H7 (cell line): ENCODE measurements at places on chromosomes 6 and 20.

DNA sequence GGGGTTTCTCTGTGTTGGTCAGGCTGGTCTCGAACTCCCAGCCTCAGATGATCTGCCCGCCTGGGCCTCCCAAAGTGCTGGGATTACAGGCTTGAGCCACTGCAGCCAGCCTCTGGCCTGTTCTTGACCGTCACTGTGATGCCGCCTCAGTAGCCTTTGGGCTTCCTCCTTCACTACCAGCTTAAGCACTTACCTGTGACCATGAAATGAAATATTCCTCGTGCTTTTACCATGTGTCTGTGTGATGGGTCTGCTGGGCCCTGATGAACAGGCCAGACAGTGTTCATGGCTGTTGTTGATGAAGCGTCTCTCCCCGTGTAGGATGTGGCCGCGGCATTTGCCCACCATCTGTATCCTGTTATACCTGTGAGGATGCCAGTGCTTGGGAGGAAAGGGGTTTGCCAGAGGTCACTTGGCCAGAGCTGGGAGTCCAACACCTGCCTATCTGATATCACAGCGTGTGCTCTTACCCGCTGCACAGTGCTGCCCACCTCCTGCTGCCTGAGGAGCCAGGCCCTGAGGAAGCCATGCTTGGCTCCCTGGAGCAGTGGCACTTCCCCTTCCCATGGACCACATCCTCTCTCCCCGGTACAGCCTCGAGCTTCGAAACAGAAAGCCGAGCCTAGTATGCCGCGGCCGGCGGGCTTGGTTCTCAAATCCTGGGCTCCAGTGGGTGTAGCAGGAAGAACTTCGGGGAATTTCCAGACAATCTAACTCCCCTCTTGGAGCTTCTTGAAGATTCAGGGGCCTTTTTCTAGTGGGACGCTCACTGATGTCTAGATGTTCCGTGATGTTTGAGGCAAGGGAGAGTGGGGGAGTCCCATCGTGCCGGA is 167.9 kb downstream of the ZDHHC14 start:
- no peak for DNase-seq

GRCh38 chr20:54200487-54201267 is 7.2 kb upstream of the PFDN4 start:
- DNase-seq = peak; percentile 10

DNA sequence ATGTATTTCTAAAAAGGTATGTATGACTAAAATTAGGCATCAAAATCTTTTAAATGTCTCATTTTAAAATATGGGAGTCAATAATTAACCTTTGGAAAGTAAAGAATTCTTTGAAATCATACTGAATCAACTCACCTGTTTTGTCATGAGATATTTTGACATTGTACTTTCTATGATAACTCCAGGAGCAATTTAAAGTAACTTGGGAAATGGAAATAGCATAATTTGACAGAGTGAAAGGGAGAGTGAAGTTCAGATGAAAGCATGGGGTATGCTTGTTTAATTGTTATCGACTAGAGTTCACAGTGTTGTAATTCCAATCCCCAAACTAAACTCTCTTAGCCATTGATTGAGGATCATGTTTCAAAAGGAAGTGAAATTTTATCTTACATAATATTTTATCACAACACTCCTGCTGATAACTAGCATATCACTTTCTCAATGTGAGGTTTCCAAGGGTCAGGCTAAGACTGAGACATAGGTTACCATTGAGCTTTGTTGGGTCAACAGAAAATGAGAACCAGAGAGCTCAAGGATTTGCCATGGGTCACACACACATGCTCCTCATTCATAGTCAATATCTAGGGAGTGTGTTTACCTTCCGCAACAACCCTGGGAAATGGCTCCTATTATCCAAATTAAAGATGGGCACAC is 2.3 kb downstream of the GSTA1 start:
- DNase-seq = no peak

DNA sequence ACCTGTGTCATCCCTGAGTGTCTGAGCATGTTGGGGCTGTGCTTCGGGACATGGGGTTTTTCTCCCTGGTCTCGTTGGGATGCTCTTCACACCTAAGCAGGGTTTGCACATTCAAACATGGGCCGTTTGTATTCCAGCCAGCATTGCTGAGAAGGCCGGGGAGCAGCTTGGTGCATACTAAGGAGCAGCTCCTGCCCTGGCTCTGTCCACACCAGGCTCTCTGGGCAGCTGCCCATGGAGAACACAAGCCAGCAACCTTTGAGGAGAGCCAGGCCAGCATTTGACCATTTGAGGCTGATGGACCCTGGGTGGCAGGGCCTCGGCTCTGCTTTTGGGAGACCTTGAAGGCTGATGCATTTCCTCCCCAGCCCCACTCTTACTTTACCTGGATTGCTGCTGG is 92.1 kb downstream of the PHACTR3 start:
- DNase-seq = no peak

DNA sequence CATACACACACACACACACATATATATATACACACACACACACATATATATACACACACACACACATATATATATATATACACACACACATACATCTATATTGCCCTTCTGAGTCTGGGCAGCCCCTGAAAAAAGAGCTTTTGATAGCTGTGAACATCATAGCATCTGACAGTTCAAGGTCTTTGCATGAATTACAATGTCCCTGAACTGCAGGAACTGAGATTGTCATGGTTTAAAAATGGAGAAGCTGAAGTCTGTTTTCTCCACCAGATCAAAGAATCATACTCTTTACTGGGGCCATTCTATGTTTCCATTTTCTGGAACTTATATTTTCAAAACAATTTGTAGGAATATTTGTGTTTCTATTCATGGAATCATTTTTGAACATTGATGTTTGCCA is 189.8 kb downstream of the ZDHHC14 start:
- DNase-seq = no peak

GRCh38 chr6:107491760-107492660 is 2.1 kb downstream of the SOBP start:
- DNase-seq = no peak

GRCh38 chr6:167240034-167240541 is 51.0 kb upstream of the UNC93A start:
- no peak for DNase-seq

GRCh38 chr20:6660441-6660840 is 107.0 kb upstream of the BMP2 start:
- DNase-seq = no peak

DNA sequence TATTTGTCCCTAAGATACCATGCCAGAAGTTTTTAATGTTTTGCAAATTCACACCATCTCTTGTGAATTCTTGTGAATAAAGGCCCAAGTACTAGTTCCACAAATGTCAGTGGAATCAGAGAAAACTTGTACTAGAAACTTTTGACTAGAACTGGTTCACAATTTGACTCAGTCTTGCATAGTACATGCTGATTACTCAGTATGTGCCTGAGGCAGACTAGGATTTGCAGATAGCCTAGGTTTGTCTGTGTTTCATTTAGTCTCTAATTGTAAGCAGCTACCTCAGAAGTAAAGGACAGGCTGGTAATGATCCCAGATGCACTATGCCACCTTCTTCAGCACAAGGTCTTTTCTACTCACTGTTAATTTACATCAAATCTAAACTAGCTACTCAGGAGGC is 34.2 kb upstream of the GSTA4 start:
- DNase-seq = no peak

- no peak for DNase-seq
These were observed 235.0 kb downstream of the GMPR start for GRCh38 chr6:16473184-16473907.

- DNase-seq = no peak
These were observed 534.0 kb downstream of the CBLN4 start for GRCh38 chr20:55471052-55472006.

GRCh38 chr6:35489066-35489465 is 7.8 kb downstream of the TEAD3 start:
- no peak for DNase-seq

- no peak for DNase-seq
These were observed 116.7 kb downstream of the UNC5CL start for GRCh38 chr6:40922281-40922680.

- DNase-seq = no peak
These were observed 100.6 kb upstream of the AFDN start for GRCh38 chr6:167726043-167726621.

DNA sequence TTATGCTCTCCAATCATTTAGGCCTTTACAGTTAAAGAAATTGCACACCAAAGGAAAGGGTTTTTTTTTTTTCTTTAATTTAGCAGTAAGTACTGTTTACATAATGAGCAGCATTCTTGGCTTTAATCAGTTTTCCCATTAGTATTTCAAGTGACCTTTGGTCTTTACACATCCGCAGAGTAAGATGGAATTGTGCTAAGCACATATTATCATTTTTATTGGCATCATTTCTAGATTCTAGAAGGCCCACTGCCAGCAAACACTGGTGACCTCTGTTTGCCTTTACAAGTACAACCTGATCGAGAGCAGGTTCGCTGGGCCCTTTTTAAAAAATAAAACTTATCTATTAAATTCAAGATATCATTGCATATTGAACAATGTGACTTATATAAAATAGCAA is 104.3 kb downstream of the ADGRG6 start:
- no peak for DNase-seq

DNA sequence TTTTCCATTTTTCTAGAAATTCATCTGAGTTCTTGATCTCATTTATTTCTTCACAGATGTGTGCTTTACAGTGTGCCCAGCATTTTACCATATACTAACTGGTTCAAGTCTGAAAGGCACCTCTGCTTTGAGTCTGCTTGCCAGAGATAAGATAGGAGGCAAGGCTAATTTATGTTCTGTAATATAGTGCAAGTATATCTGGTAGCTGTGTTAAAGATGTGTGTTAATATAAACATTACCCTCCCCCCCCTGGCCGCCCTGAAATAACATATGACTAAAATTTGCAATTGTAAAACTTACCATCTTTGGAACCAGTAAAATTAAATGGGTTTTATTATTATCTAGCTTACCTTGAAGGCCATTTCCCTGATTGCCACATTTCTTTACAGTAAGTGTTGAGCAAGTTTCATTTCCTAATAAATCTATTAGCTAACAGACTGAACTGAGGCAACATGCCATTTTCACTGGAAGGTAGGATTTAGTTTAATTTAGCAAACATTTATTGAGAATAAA is 2.7 kb downstream of the FBXO9 start:
- no peak for DNase-seq
